ENCODE measurements at places on chromosomes 1 and 21.
A peak's percentile ranks its signal among the peaks of the same experiment; 100 is the strongest.

DNA sequence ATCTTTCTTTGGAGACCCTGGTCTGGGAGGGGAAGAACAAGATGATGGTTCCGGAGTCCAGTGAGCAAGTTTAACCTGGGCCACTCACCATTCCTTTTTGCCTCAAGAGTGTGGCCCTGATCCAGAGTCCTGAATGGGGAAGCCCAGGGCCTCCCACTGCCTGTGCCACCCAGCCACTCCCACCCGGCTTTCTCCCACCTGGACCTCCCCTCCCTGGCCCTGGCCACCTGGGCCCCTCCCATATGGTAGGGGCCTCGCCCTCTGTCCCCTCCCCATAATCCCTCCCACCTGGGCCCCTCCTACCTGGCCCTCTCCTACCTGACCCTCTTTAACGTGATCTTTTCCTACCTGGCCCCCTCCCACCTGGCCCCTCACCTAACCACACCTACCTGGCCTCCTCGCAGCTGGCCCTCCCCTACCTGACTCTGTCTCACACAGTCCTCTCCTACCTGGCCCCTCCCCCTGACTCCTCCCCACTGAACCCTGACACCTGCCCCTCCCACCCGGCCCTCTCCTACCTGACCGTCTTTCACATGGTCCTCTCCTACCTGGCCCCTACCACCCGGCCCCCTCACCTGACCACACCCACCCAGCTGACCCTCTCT, 220.7 kb upstream of the VAMP3 start:
- DNase-seq = no peak

- DNase-seq = no peak
Measured at GRCh38 chr1:100350787-100351094, 1.6 kb upstream of the CDC14A start.

DNA sequence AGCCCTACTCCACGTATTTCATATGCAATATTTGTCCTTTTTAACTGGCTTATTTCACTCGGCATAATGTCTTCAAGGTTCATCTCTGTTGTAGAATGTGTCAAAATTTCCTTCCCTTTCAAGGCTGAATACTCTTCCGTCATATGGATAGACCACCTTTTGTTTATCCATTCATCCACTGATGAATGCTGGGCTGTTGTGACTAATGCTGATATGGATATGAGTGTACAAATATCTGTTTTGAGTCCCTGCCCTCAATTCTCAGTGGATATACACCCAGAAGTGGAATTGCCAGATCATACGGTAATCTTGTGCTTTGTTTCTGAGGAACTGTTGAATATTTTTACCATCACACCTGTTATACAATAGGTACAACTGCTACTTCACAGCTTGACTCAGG, 155.2 kb upstream of the IRF2BP2 start:
- no peak for DNase-seq

- no peak for DNase-seq
Measured at GRCh38 chr1:201511941-201512539, 5.1 kb upstream of the CSRP1 start.

GRCh38 chr1:30145723-30146303, 577.6 kb downstream of the MATN1 start:
- DNase-seq = no peak

- no peak for DNase-seq
Measured at GRCh38 chr1:233719655-233720341, 105.9 kb downstream of the KCNK1 start.

DNA sequence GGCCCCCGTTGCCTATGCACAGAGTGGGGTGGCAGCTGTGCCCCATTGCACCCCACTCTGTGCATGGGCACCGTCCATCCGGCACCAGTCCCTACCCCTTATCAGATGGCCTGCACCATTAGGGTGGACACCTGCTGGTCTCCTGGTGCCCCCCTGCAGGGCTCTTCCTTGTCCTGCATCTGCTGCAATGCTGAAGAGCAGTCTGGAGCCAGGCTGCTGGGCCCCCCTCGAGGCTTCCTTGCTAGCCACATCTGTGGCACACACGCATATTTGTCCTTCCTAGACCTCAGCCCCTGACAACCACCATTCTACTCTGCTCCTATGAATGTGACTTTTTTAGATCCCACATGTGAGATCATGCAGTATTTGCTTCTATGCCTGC, 56.4 kb downstream of the COL18A1 start:
- no peak for DNase-seq

- DNase-seq = no peak
Measured at GRCh38 chr1:168202941-168203654, 22.7 kb upstream of the SFT2D2 start.

DNA sequence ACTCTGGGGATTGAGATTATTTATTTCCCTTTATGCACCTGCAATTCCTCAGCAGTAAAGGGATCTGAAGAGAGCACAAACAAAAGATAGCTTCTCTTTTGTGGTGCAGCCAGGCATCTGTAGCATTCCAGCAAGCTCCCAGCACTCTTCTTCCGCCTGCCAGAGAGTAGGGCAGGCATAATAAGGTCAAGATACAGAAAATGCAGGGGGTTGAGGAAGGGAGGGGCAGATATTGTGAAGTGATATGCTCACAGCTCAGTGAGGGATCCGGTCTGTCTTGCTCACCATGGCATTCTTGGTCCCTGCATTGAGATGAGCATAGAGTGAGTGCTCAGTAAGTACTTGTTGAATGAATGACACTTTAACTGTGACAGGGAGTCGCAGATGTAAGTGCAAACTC, 23.9 kb downstream of the FASLG start:
- no peak for DNase-seq

DNA sequence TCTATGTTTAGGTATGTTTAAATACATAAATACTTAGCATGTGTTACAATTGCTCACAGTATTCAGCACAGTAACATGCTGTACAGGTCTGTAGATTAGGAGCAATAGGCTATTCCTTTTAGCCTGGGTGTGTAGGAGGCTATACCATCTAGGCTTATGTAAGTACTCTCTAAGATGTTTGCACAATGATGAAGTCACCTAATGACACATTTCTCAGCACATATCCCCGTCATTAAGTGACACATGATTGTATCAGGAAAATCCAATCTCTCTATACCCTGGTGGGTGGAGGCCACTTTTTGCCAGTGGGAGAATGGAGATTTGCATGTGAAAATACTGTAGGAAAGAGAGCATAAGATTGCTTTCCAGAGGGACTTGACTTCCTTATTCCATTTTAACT, 5.5 kb upstream of the TEDDM1 start:
- no peak for DNase-seq

DNA sequence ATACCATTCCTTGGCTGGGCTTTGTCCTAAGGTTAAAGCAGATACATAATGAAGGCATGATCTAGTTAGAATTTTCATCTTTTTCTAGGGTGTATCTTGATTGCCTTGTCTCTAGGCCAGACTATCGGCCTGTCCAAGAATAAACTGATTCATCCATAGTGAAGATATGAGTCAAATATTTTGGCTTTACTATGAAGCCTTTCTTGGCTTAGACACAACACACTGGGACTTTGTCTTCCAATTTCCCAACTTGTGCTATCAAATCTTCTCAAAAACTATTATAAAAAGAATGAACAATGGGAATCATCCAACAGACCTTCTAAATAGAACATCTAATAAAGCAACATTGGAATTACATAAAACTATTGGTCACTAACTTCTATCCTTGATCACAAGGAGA, 64.8 kb downstream of the WARS2 start:
- no peak for DNase-seq

- DNase-seq = peak; percentile 57
Measured at GRCh38 chr1:155651861-155652661, 36.5 kb downstream of the YY1AP1 start.

- peak; percentile 26 for DNase-seq
Measured at GRCh38 chr1:78491451-78492071, 787 bp downstream of the PTGFR start.

DNA sequence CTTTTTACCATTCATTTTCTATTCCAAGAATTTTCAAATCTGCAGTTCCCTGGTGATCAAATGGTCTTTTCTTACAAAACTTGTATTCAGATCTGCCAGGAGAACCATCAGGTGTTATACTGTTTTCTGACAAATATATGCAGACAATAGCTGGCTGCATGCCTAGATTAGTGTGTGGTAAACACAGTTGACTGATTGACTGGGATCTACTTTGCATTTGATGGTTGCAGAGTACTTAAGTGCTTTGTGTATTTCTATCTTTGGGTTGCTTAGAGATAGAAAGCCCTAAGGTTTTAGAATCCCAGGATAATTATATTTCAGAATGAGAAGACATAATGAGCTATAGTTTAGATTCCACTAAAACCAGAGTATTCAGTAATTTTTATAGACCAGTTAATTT, 102.0 kb upstream of the CHODL start:
- DNase-seq = no peak

DNA sequence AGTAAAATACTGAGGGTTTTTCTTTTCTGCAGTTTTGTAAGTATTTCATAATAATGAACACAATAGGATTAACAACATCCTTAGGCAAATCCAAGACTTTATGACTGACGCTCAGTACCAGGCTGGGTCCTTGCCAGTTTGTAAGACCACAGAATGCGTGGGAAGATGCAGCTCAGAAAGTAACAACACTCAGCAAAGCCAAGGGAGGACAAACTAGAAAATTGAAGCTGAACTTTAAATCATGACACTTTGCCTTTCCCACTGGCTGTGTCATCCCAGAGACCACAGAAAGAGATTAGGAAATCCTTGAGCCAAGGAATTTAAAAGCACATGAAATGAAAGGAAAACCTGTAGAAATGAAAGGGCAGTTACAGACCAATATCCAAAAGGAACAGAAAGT, 426.3 kb upstream of the CHRM3 start:
- peak; percentile 50 for DNase-seq

DNA sequence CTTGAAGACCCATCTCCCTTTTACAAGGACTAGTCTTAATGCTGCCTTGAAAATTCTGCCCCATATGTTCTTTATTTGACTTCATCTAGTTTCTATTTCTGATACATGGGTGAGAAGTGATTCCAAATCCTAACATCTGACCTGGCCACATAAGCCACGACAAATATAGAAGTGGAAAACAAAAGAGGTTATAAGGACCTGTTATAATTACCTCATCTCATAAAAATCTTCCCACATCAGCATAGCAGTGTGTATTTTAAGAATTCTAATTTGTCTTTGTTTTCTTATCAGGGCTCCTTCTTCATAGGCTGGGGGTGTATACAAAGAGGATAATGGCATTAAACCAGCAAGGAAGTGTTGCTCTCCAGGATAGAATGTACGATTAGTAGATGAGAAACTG, 1007.4 kb downstream of the TTLL7 start:
- no peak for DNase-seq

GRCh38 chr1:51664421-51665240, 47.7 kb downstream of the OSBPL9 start:
- DNase-seq = no peak

DNA sequence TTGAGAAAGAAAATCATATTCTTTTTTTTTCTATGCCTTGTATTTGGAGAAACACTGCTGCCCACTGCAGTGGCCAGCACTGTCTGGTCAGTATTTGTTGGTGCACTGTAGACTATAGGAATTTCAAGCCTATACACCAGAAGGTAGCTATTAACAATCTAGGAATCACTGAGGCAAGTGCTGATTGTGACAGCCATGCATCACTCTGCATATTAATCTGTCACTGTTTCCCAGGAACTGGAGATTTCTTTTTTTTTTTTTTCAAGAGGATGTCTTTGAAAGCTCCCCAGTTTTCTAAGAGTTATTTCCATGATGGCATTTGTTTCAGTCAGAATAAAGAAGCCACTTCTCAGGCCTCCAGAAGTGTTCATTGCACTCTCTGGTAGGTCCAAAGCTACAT, 737.8 kb upstream of the PTBP2 start:
- no peak for DNase-seq
